ENCODE measurements at places on chromosomes 3 and 15.

DNA sequence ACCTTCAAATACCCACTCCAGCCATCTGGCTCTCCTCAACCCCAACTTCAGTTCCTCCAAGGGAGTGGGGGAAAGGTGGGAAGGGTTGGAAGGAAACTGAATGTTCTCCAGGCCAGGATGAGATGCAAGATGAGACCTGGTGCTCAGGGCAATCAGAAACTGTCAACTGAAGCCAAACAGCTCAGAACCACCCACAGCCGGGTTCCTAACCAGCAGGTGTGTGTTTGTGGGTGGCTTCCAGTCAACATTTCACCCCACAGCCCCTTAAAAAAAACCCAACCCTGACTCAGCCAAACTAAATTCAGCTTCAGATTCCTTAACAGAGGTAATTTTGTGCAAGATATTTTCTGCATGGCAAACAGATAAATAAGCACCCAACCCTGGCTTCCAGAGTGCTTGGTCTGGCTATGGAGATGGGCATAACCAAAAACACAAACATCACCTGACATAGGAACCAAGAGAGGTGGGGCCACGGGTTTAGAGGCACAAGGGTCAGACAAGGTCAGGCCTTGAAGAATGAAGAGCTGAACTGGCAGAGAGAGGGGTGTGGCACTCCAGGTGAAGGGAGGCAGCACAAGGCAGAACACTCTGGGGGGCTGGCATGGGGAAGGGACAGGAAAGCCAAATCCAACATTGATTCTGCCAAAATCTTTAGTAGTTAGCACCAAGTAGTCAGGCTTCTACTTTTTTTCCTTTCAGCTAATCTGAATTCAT is 34.7 kb downstream of the ZNF445 start:
- no peak for DNase-seq

DNA sequence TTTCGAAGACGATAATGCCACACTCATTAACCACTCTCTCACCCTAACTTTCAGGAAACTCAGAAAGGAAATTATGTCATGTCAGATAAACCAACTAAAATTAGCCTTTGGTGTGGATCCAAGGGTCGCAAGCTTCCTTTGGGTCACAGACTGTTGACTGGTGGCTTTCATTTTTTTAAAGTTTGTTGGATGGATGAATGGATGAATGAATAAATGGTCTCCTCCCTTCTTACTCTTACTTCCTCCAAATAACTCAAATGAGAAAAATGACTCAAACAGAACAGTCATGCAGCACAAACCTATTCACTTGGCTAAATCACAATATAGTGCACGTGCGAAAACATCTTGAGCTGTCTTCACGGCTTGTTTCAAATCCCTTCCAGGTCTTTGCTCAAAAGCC is 82.9 kb upstream of the HACD2 start:
- DNase-seq = no peak

DNA sequence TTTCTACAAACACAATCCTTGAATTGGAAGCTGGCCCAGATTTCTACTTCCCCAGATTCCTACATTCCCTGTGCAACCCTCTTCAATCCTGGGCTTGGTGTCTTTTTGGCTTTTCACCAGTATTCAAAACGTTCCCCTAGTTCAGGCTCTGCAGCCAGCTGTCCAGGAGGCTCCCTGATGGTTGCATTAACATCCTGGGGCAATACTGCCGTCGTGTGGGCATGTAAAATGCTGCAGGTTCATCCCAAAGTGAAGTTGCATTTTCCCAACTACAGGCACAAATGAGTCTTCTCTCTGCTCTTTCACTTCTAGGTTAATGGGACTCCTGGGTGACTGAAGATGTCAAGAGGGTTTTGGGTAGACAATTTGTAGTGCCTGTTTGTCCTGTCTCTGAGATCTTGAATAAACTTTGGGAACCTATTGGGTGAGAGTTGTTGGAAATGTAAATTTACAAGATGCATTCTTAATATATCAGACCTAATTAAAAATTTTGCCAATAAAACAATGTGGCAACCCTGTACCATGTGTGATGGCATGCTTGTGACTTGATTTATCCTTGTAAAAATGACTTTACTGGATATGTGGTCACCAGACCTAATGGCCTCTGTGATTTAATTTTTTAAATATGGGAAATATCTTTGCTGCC is 28.6 kb downstream of the SOX14 start:
- DNase-seq = no peak

GRCh38 chr3:85475346-85475745 is 516.6 kb downstream of the CADM2 start:
- DNase-seq = no peak

DNA sequence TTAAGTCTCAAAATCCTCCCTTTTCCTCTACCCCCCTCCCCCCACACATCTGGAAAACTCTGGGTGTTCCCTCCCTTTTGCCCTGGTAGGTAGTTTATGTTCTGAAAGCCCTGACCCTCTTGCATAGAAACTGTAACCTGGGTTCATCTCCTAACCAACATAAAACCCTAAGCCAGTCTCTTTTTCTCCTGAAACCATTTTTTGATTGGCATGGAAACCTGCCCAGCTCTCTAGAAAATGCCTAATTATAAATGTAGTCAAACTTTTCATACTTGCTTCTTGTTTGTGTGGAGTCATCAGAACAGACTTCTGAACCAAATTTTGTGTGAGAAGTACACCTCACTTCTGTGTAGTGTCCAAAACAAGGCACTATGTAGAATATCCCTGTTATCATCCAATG is 1264.4 kb downstream of the SI start:
- no peak for DNase-seq

GRCh38 chr3:64203216-64203615 is 22.1 kb downstream of the PRICKLE2 start:
- no peak for DNase-seq
